Gastrocnemius medialis (tissue), 4 donors: ENCODE measurements at places on chromosomes 12 and 14.

DNA sequence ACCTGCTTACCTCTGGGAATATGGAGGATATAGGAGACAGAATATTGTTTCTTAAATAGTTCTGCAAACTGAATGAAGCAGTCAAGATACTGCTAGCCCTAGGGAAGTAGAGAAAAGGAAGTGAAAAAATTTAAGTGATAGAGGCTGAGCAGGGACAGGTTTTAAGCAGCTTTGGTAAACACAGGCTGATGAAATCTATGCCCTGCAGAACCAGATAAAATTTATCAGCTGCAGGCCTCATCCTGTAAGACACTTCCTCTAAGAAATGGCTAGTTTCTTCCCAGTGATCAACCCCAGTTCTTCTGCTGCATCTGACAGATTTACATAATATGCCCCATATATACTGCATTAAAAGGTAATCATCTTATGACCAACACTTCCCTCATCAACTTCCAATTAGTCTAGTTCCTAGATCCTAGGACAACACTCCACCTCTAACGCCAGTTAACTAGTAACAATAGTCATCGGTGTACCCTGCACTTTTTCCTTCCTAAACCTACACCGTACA, 1.3 kb upstream of the ESYT1 start:
- DNase-seq: no peak

DNA sequence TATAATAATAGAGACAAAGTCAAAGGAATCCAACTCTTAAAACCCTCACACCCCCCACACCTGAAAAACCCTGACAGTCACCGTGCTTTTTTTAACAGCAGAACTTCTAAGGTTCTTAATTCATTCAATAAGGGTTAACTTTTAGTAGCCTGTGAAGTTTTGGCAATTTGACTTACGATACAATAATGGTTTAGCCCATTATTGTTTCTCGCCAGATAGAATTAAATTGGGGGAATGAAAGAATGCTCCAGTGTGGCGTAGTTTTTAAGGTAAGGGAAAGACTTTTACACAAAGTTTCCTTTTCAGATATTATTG, 604 bp upstream of the MAGOHB start:
- DNase-seq: no peak

DNA sequence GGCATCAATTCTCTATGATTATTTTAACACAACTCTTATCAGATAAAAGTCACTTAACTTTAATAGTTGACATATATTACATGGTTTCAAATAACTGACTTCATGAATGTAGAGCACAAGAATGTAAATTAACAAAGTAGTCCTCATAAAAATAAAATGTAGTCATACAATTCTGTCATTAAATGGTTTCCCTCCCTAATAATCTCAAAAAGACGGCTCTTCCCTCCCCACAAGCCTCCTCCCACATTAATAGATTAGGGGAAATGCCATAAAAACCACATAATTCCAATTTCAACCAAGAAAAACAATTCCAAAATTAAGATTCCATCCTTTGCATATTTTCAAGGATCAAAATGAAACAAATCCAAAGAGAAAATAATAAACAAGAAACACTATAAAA, 36.7 kb downstream of the SPTLC2 start:
- no peak for DNase-seq

DNA sequence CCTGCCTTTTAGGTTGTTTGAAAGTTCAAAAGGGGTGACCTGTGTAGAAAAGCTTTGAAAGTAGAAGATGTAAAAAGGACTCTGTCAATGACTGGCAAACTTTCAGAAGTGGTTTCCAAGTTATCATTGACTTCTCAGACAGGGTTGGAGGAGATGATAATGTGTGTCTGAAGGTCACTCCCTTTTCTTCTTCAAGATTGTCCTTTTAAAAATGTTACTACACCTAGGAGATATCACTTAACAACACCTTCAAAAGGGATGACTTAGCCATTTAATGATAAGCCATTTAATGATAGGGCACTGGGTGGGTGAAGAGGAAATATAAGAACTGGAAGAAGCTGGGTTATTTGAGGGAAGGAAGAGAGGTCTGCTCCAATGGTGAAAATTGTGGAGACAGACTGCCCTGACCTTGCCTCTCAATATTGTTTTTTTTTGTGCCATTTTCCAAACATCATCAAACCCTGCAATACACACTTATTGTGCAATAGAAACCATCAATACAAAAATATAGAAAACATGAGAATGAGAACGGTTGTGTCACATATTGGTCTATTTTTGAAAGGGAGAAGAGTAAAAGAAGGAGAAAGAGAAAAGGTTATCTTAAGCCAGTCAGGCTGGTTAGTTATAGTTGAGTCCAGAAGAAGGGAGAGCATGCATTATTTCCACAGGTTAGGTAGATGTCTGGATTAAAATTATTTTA, 38.8 kb downstream of the BEST3 start:
- DNase-seq: no peak

DNA sequence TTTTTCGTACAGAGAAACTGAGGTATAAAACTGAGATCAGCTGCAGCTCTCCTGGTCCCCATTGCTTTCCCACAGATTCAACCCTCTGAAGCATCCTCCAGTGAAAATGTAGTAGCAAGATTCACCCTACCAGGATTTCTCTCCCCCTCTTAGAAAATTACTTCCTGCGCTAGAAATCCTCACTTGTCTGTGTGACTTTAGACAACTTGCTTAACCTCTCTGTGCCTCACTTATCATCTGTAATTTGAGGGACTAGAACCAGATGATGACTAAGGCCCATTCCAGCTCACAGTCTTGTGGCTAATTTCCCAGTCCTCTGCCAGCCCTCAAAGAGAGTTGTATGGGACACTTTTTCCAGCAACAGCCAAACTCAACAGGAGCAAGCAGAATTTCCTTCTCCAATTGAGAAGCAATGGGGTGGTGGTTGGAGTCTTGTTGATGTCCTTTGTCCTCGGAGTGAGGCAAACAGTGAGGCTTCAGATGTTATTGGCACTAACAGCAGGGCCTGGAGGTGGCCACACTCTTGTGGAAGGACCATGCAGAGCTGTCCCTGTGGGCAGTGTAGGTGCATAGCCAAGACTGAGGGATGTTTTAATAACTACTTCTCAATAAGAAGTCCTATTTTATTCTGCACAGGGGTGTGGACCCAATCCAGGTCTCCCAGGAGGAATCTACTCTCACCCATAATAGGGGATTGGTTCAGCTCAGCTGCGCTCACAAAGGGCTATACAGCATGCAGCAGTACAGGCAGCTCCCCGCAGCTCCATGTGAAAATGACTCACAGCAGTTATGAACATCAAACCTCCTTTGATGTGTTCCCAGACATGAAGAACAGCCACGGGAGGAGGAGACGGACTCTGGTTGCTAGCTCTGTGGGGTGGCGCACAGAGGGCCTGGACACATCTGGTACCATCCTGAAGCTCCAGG, 200.1 kb downstream of the DAD1 start:
- no peak for DNase-seq
